Ecto neural progenitor cell (in vitro differentiated cells): ENCODE measurements at places on chromosomes 7 and 10.

GRCh38 chr10:49738616-49739360 lies 23.3 kb downstream of the OGDHL start:
- DNase-seq: peak; percentile 42

DNA sequence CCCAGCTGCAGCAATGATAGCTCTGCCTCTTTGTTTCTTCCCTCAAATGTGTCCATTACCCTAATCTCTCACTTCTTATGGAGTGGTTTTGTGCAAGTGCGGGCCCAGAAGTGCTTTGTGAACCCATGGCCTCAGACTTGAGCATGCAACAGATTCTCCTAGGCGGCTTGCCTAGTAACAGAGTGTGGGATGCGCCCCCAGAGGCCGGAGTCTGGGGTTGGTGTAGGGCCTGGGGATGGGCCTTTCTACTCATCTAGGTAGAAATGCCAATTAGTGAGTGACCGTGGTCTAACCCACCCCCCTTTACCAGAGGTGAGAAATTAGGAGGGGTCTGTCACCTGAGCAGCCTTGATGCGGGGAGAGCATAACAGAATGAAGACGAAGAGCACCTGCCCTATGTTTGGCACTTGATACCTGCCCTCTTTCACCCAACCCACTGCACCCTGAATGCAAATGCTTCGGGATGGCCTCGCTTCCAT lies 7.0 kb upstream of the IGFBP1 start:
- no peak for DNase-seq

DNA sequence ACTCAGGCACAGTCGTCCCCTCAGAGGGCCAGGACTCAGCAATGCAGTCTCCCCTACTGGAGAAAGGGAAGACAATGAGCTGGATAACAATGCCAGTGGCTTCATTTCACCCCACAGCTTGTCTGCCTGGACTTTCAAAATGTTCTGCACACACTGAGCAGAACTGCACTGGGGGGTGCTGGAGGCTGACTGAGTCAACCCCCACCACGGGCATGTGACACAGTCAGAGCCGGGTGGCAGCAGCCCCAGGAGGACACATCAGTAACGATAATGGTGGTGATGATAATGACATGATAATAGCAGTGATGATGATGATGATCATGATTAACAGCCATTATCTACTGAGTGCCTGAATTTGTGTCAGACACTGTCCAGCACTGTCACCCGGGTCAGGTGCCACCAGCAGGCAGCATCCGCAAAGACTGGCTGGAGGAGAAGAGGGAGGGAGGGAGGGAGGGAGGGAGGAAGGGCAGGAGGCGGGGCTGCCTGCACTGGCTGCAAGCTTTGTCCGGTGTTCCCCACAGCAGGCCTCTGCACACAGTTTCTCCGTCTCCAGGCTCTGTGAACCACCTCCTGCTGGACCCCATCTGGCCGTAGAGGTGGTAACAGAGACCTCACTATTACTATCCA lies 67.4 kb downstream of the PLXNA4 start:
- peak; percentile 58 for DNase-seq

GRCh38 chr7:1645476-1645875 lies 24.6 kb upstream of the ELFN1 start:
- no peak for DNase-seq

- no peak for DNase-seq
Measured at GRCh38 chr7:30970074-30970473, 6.3 kb downstream of the GHRHR start.

- DNase-seq: no peak
Measured at GRCh38 chr10:119803264-119803663, 69.4 kb downstream of the MCMBP start.

DNA sequence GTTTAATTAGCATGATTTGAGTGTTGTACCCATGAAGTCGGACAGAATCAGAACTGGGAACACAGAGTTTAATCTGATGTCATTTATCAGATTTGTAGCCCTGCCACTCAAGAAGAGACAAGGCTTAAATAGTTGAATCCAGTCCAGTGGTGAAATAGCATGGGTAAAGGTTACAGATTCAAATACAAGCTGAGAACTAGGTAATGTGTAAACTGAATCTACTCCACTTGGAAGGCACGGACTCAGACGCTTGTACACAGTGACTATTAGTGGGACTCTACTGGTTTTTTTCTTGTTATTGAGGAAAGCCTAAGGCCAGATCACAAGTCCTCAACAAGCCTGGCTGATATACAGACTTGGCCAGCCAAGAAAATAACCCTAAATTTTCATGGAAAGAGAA lies 142.9 kb downstream of the CTTNBP2 start:
- no peak for DNase-seq

GRCh38 chr10:49541762-49542161 lies 2.8 kb upstream of the ERCC6 start:
- DNase-seq: no peak

- no peak for DNase-seq
Measured at GRCh38 chr7:138752518-138753149, 45.2 kb upstream of the TMEM213 start.

- DNase-seq: no peak
Measured at GRCh38 chr7:141381794-141382427, 169.3 kb upstream of the AGK start.

GRCh38 chr7:41890631-41891274 lies 187.9 kb upstream of the INHBA start:
- DNase-seq: no peak

- DNase-seq: no peak
Measured at GRCh38 chr7:43164757-43165156, 52.3 kb downstream of the HECW1 start.

DNA sequence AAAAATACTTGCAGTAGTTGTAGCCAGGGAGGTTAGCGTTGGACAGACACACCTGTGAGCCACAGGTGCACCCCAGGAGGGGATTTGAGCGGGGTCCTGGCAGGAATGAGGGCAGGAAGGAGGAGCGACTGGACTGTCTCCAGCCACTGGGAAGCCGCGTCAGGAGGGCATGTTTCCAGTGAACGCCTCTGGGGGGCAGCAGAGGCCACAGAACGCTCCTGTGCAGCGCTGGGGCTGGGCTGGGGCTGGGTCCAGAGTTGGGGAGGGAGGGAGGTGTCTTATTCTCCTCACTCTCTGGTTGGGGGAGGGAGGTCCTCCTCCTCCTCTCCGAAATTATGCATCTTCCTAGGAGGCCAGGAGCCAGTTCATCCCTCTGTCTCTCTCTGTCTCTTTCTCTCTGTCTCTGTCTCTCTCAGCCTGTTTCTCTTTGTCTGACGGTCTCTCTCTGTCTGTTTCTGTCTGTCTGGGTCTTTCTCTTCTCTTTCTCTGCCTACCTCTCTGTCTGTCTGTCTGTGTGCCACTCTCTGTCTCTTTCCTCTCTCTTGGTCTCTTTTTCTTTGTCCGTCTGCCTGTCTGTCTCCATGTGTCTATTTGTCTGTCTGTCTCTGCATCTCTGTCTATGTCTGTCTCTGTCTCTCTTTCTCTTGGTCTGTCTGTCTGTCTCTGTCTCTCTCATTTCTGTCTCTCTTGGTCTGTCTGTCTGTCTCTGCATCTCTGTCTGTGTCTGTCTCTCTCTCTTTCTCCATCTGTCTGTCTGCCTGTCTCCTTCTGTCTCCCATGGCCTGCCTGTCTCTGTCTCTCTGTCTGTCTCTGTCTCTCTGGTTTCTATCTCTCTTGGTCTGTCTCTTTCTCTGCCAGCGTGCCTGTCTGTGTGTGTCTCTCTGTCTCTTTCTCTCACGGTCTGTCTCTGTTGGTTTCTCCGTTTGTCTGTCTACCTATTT lies 9.9 kb upstream of the PSMG3 start:
- DNase-seq: peak; percentile 88

- no peak for DNase-seq
Measured at GRCh38 chr7:66256281-66256680, 51.1 kb downstream of the TPST1 start.

GRCh38 chr7:149729586-149729982 lies 43.8 kb downstream of the ZNF467 start:
- DNase-seq: no peak

DNA sequence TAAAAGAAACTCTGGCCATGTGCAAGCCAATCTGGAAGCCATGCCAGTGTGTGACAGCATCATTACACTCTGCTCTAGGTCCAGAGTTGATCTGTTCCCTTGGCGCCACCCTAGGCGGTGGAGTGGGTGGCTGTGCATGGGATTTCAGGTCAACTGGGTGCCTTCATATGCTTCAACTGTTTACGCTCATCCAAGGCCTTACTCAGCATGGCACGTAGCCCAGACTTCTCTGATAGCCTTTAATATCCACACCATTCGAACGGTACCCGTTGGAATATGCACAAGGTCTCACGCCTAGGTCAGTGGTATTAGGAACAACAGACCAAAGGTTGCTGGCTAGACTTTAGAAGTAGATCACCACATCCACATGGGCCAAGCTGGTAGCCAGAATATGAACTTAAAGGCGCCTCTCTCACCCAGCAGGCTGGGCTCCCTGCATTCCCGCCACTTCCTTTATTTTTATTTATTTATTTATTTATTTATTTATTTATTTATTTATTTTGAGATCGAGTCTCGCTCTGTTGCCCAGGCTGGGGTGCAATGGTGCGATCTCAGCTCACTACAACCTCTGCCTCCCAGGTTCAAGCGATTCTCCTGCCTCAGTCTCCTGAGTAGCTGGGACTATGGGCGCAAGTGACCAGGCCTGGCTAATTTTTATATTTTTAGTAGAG lies 18.7 kb upstream of the ACHE start:
- DNase-seq: no peak

DNA sequence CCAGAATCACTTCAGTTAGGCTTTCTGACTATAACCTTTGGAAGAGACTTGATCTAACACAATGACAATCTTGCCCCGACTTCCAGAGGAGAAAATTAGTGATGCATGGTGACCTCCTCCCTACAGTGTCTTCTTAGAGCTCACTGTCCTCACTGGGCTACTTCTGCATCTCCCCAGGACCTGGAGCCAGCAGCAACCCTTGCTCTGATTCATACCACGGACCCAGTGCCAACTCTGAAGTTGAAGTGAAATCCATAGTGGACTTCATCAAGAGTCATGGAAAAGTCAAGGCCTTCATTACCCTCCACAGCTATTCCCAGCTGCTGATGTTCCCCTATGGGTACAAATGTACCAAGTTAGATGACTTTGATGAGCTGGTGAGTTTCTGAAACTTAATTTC lies 12.6 kb downstream of the CPA2 start:
- DNase-seq: no peak

- no peak for DNase-seq
Measured at GRCh38 chr10:11050301-11051287, 32.9 kb downstream of the CELF2 start.

- no peak for DNase-seq
Measured at GRCh38 chr10:112475575-112476218, 28.7 kb downstream of the VTI1A start.

DNA sequence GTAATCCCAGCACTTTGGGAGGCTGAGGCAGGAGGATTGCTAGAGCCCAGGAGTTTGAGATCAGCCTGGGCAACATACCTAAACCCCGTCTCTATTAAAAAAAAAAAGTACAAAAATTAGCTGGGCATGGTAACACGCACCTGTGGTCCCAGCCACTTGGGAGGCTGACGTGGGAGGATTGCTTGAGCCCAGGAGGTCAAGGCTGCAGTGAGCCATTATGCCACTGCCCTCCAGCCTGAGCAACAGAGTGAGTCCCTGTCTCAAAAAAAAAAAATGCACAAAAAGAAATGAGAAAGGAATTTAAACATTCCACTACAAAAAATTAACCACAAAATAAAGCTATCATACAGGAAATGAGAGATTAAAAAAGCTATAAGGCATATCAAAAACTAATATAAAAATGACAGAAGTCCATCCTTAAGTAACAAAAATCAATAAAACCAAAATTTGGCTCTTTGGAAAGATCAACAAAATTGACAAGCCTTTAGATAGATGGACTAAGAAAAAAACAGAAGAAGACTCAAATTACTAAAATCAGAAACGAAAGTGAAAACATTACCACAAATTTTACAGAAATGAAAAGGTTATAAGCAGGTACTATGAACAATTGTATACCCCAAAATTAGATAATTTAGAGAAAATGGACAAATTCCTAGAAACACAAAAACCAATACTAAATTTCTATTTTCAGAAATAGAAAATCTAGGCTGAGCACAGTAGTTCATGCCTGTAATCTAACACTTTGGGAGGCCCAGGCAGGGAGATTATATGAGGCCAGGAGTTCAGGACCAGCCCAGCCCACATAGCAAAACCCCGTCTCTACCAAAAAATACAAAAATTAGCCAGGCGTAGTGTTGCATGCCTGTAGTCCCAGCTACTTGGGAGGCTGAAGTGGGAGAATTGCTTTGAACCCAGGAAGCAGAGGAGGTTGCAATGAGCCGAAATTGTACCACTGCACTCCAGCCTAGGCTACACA lies 42.4 kb upstream of the NANOS1 start:
- DNase-seq: no peak

DNA sequence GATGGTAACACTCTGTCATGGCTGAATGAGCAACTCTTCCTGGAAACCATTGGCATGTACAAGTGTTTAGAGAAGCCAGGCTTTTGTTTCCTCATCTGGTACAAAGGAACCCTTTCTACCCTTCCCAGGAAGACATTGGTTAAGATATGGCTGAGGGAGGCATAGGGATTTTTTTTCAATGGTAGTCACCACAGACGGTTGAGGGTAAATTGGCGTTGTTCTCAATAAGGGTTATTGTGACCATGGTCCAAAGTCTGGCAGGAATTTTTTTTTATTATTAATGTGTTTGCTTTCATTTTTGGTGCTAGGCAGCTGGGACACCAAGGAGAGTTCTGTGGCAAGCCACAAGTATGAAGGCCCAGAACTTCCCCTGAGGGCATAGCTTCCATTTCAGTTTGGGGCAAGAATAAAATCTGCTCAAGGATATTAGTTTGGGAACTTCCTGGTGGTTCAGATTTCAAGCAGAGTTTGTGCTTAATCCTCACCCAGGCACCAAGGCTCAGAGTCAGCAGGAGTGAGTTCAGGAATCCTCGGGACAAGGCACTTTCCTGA lies at the start of gene PLEKHS1:
PLEKHS1 (plus strand) TSS at position 502 of the 552 bp plus-strand sequence. CDS start 3,596 bp downstream, outside the sequence.
- no peak for DNase-seq

- no peak for DNase-seq
Measured at GRCh38 chr10:90162271-90162853, 461.0 kb downstream of the KIF20B start.

DNA sequence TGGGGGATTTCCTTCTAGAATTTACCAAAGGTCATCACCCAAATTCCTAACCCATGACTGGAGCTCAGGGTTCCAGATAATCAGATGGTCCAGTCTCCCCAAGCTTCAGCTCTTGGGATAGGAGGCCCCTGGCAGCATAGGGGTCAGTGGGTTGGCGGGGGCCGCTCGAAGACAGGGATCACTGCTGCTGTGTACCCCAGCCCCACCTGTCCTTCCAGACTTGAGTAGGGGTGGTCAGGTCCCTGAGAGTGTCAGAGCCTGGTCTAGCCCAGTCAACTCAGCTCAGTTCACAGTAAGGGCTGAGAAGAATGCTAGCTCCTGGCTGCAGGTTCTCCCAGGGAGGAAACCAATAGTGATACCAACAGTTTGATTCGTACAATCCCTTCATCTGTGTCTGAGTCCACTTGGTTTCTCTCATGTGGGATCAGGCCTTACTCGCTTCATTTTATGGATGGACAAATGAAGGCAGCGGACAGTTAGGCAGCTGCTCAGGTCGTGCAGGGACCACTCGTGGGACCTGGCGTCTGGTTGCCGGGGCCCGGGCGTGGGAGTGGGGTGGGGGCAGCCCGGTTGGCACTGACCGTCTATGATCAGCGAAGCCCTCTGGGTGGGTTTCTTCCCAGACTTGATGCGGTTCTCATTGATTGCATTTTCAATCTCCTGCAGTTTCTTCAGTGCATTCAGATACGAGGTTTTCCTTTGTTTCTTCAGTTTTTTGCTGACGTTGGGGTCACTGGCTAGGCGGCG lies 78.9 kb downstream of the PRPF18 start:
- DNase-seq: no peak

GRCh38 chr10:49081547-49082275 lies 33.6 kb downstream of the VSTM4 start:
- no peak for DNase-seq
